GM06990 (cell line): ENCODE measurements at places on chromosomes 13 and 19.

DNA sequence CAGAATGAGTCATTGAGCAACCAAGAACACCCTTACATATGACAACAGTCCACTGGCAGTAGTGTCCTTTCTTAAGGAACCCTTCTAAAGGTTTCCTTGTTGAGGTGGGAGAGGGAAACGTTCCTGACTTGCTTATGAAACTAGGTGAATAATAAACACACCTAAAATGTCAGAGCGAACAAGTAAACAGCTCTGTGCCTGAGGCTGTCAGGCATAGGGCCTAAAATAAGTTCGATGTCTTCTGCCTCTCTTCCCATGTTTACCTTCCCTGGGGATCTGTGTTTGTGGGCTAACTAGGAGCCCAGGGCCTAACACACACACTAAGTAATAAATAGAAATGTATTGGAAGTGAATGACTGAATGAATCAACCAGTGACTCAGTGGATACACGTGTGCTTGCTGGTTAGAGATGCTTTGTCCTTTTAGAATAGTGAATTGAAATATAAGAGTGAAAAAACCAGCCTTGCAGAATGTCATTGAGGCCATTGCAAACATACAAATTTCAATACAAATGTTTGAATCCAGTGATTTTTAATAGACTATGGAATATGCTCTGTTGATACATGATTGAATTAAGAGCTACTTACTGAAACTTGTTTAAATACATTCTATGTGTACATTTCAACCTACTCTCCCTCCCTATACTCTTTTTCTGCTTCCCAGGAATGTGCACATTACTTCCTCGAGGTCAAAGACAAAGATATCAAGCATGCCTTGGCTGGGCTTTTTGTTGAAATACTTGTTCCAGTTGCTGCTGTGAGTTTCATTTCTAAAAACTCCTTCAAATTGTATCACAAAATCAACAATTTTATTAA is 102.9 kb downstream of the FRY start:
- DNase-seq = no peak

- no peak for DNase-seq
Observed at GRCh38 chr19:13025819-13026456, 30.7 kb downstream of the NFIX start.

DNA sequence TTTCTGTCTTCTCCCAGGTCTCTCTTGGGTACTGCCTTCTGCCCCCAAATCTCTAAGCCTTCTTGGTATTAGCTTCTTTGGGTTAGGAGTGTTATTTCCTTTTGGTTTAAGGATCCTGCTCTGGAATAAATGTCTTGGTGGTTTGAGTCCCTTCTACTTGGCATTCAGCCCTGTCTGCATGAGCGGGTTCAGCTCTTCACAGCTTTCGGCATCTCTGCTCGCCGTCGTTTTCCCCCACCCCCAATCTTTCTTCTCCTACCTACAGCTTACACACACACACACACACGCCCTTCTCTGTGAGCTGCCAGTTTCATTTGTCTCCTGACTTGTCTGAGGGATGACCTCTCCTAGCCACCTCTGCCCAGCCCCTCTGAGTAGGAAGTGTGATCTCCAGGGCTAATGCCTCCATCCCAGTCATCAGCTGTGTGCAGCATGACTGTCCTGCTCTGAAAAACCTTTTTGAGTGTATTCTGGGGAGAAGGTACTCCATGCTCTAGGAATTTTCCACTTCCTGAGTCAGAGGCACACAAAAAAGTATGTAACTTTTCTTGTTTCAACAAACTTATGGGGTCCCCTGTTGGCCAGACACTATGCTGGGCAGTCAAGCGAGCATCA is 4.7 kb downstream of the CNOT3 start:
- no peak for DNase-seq

- no peak for DNase-seq
Observed at GRCh38 chr13:22050951-22051563, 380.2 kb downstream of the FGF9 start.

GRCh38 chr13:76829572-76830327 is 56.5 kb downstream of the KCTD12 start:
- no peak for DNase-seq

DNA sequence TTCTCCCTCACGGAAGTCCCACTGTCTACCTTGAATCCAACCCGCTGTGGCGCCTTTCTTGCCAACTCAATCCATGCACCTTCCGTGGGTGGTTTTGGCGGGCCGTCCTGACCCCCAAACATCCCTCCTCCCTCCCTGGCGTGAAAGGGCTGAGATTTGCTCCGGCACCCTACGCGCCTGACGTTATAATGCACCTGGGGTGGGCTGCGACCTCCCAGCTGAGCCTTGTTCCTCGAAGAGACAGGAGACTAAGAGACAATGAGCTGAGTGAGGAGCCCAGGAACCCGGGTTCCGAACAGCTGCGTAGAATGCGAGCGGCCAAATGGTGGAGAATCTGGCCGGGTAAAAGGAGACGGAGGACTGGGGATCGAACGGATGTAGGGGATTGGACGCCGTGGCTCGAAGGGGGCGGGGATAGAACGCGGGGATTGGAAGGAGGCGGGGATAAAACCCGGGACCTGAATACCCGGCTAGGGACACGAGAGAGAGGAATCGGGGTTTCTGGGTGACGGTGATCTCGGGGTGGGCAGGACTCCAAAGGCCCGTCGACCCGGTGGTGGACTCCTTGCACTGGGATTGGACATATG is at the start of gene CPT1C:
CPT1C (plus strand) TSS at position 461 of the 587 bp plus-strand sequence. CDS start 1,137 bp downstream, outside the sequence.
- DNase-seq = no peak

- DNase-seq = no peak
Observed at GRCh38 chr13:101640788-101641400, 188.4 kb downstream of the ITGBL1 start.

- no peak for DNase-seq
Observed at GRCh38 chr13:22652796-22653195, 528.0 kb upstream of the SGCG start.

DNA sequence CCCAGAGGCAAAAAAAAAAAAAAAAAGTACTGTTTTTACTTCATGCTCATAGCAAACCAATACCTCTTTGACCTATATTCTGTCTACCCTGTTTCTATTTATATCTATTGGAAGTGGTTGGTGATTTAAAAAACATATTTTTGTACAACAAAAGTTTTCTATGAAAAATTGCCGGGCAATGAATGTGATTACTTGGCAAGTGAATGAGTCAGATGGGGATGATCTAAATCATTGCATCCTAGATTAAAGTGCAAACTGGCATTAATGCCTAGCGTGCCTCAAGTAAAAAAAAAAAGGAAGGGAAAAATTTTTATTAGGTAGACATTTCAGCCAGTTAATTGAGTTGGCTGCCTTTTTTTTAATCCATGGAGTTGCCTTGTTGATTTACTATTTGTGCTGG is 500.6 kb downstream of the KCTD12 start:
- DNase-seq = no peak

- DNase-seq = peak; percentile 76
Observed at GRCh38 chr19:4636151-4636717, 3.1 kb upstream of the TNFAIP8L1 start.

- DNase-seq = no peak
Observed at GRCh38 chr13:102289606-102290005, 112.2 kb downstream of the FGF14 start.

GRCh38 chr19:53511933-53512374 is 26.0 kb upstream of the ZNF331 start:
- no peak for DNase-seq

DNA sequence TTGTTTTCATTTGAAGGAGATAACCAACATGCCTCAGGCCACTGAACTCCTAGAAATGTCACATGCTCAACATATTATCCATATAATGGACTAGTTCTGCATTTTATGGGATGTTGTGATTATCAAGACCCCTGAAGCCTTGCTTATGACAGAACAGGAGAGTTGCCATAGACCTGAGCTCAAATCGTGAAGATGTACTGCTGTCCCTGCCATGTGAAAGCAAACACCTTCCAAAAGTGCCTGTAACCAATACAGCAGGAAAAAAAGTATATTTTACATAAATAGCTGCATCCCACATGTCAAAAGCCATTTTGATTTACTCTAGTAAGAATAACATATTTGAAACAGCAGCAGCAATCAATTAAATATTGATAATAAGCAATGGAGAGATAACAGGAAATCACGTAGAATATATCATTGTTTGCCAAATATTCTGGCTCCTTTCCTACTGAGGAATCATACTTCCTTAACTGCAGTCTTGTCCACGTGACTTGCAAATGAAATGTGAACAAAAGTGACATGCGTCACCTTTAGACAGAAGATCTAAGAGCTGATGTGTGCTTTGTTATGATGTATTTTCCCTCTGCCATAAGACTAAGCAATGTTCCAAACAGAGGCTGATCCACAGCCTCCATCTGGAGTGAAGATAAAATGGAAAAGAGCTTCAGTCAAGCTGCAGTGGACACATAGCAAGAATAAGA is 33.5 kb downstream of the SLC25A30 start:
- no peak for DNase-seq
